ENCODE measurements at places on chromosomes 16 and 17. TPM values are rescaled to one million over a fixed set of nuclear protein-coding genes. Genes with fewer than 3 reads are reported as not detected.

Gene KRTAP4-5
- not detected for polyA plus RNA-seq

Gene GINS2
- 23.8 TPM for polyA plus RNA-seq

Gene OR2C1
- 0.59 TPM for polyA plus RNA-seq

Gene CCL5
- polyA plus RNA-seq: 2.0 TPM

Gene AGRP
- not detected for polyA plus RNA-seq

Gene SNAI3
- 0.94 TPM for polyA plus RNA-seq

Gene LMF1
- polyA plus RNA-seq: 23.0 TPM

Gene NPIPB9
- polyA plus RNA-seq: 1.3 TPM

Gene SLC16A11
- 0.53 TPM for polyA plus RNA-seq

Gene PCGF2
- 59.7 TPM for polyA plus RNA-seq

Gene CTRB2
- not detected for polyA plus RNA-seq

- no peak for DNase-seq
Measured at GRCh38 chr16:66409156-66409555, 17.9 kb upstream of the BEAN1 start.

GRCh38 chr17:29844339-29845048, 85.5 kb downstream of the SSH2 start:
- no peak for DNase-seq

GRCh38 chr17:51298508-51299371, 38.4 kb downstream of the UTP18 start:
- DNase-seq: peak; percentile 31

DNA sequence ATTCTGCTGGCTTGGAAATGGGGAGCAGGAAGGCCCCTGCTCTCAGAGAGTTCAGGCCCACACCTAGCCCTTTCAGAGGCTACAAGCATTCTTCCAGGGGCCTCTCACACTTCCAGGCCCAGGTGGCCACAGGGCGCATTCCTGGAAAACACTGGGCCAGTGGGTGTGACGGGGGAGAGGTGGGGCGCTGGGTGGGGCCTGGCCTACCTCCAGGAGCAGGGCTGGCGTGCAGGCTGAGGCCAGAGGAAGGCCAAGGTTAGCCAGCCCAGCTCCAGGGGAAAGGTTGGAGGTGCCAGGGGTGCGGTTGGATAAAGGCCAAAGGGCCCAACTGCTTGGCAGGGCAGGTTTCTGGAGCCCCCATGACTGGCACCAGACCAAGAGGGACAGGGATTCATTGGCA, 198.2 kb downstream of the MAF start:
- no peak for DNase-seq

GRCh38 chr16:89140981-89141883, 30.3 kb upstream of the CDH15 start:
- DNase-seq: no peak

- DNase-seq: no peak
Measured at GRCh38 chr17:9192010-9192409, 170.7 kb downstream of the NTN1 start.

- peak; percentile 62 for DNase-seq
Measured at GRCh38 chr16:58733671-58734458, at the start of gene GOT2. GOT2 (minus strand) TSS chr16:58734316; CDS start chr16:58734228, 88 bp downstream.

DNA sequence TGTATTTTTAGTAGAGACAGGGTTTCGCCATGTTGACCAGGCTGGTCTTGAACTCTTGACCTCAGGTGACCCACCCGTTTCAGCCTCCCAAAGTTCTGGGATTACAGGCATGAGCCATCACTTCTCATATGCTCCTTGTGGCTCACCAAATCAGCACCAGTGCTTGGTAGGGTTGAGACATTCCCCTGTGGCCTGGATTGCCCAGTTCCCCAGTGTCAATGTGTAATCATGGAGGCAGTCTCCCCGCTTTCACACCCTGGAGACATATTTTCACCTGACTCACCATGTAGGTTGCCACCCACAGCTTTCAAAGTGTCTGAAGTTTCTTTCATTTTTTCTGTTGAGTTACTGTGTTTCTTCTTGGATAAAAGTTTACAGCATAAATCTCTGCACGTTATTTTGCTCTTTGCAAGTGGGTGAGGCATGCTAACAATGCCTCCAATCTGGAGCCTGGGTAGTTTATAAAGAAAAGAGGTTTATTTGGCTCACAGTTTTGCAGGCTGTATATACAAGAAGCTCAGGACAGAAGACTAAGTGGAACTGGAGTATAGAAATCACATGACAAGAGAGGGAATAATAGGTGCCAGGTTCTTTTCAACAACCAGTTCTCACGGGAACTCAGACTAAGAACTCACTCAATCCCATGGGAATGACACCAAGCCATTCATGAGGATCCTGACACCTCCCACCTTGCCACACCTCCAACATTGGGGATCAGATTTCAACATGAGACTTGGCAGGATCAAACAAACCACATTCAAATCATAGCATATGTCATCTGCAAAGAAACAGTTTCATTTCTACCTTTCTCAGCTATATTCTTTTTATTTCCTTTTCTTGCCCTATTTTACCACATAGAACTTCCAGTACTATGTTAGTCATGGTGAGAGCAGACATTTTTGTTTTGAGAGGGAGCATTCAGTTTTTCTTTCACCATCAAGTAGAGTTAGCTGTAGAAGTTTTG, 113.2 kb downstream of the PHKB start:
- no peak for DNase-seq

- DNase-seq: no peak
Measured at GRCh38 chr17:56727876-56728617, 105.7 kb downstream of the C17orf67 start.

DNA sequence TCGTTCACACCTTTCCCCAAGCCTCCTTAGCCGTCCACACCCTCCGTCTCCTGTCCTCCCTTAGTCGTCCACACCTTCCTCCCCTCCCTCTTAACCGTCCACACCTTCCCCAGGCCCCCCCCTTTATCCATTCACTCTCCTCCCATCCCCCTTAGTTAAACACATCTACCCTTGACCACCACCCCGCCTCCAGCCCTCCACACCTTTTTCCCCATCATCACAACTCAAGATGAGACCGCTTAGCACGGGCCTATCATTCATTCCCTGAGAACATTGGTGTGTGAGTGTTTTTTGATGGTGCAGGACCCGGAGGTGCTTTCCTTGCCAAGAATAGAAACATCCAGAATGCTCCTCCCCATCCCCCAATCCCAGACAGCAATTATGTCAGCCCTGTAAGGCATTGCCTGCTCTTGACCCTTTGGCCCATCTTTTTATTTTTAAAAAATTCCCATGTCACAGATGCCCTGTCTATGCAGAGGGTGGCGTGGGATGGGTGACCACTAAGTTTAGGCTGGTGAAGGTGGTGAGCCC, 1.4 kb downstream of the TENT4B start:
- DNase-seq: no peak

DNA sequence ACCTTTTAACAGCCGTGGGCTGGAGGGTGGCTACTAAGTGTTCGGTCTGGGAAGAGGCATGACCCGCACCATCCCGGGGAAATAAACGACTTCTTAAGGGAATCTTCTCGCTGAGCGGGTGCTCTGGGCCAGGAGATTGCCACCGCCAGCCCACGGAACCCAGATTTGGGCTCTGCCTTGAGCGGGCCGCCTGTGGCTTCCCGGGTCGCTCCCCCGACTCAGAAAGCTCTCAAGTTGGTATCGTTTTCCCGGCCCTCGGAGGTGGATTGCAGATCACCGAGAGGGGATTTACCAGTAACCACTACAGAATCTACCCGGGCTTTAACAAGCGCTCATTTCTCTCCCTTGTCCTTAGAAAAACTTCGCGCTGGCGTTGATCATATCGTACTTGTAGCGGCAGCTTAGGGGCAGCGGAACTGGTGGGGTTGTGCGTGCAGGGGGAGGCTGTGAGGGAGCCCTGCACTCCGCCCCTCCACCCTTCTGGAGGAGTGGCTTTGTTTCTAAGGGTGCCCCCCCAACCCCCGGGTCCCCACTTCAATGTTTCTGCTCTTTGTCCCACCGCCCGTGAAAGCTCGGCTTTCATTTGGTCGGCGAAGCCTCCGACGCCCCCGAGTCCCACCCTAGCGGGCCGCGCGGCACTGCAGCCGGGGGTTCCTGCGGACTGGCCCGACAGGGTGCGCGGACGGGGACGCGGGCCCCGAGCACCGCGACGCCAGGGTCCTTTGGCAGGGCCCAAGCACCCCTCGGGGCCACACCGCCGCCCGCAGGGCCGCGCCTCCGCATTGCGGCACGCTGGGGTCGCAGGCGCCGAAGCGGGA, 3.6 kb upstream of the CBX4 start:
- no peak for DNase-seq

GRCh38 chr17:7238420-7239090, 702 bp downstream of the PHF23 start:
- no peak for DNase-seq

GRCh38 chr17:8310601-8311123, 621 bp downstream of the ARHGEF15 start:
- no peak for DNase-seq

- DNase-seq: no peak
Measured at GRCh38 chr17:65857718-65858117, 296.3 kb upstream of the AXIN2 start.

- DNase-seq: no peak
Measured at GRCh38 chr16:83365166-83365565, 442.6 kb upstream of the HSBP1 start.

- no peak for DNase-seq
Measured at GRCh38 chr16:88074041-88074440, 122.8 kb downstream of the BANP start.

- DNase-seq: no peak
Measured at GRCh38 chr16:8682551-8683259, 8.3 kb downstream of the ABAT start.

- no peak for DNase-seq
Measured at GRCh38 chr16:86602521-86602920, 24.2 kb downstream of the FOXL1 start.

DNA sequence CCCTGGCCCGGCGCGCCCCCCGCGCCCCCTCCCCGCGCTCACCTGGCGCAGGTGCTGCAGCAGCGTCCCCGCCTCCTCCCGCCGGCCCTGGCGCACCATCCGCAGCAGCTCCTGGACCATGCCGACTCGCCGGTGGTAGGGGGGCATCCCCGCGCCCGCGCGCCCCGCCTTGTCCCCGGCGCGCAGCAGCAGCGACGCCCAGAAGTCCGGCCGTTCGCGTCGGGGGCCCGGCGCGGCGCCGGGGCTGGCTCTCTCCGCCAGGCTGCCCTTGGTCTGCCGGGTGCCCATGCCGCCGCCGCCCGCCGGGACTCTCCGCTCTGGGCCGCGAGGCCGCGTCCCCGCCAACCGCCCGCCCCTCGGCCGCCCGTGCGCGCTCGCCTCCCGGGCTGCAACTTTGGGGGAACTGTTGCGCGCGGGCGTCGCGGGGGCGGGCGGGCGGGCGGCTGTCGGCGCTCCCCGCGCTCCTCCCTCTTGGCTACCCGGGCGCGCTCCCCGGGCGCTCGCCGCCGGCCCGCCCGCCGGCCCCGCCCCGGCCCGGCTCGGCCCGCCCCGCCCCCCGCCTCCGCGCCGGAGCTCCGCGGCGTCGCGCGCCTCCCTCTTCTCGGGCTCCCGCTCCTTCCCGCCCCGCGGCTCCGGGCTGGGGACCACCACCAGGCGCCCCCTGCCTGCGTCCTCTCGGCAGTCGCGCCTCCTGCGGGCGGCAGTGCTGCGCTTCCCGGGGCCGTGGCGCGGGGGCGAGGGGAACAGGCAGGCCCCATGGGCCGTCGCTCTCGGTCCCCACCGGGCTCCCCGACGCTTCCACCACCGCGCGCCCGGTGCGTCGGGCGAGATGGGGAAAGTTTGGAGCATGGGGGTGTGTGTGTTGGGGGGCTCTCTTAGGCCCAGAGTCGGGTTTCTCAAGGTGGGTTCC, at the start of gene LRRC75A:
TSS of gene LRRC75A (minus strand) at position 491 of the 910 bp plus-strand sequence. CDS start at position 288, 203 bp downstream.
- no peak for DNase-seq

- DNase-seq: no peak
Measured at GRCh38 chr16:27483624-27484023, 66.1 kb downstream of the GTF3C1 start.

DNA sequence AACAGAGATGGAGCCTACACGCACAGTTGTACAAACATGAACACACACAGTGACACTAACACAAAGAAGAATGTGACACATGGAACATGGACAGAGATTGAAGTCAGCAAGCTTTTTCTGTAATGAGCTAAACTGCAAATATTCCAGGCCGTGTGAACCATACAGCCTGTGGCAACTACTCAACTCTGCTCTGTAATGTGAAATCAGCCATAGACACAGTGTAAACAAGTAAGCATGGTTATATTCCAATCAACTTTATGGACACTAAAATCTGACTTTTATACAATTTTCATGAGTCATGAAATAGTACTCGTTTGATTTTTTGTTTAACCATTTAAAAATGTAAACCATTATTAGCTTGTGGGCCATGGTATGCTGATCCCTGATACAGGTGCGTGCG, 120.2 kb downstream of the SMG6 start:
- DNase-seq: no peak

GRCh38 chr17:74157366-74157765, 46.1 kb upstream of the RPL38 start:
- DNase-seq: no peak

- no peak for DNase-seq
Measured at GRCh38 chr17:56213031-56213430, 59.8 kb downstream of the ANKFN1 start.

- DNase-seq: no peak
Measured at GRCh38 chr17:82120148-82120547, 22.1 kb upstream of the FASN start.

- no peak for DNase-seq
Measured at GRCh38 chr16:69494991-69495392, 70.6 kb downstream of the CYB5B start.

DNA sequence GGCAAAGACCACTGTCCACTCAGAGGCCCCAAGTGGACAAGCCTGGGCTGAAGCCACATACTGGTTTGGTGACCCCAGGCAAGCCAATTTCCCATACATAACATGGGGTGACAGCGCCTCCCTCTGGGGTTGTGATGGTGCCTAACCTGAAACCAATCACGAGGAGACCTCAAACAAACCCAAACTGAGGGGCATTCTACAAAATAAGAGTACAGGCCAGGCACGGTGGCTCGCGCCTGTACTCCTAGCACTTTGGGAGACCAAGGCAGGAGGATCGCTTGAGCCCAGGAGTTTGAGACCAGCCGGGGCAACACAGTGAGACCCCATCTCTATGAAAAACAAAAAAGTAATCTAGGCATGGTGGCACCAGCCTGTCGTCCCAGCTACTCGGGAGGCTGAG, 3.6 kb downstream of the P2RX5 start:
- no peak for DNase-seq

Measured in renal cortex interstitium (tissue), 15 donors.